Activated CD4-positive, alpha-beta T cell treated with anti-CD3 and anti-CD28 coated beads, Interleukin-2, amount 10 ng/mL, durations not matched to agents 7 days and 5 days (primary cell): ENCODE measurements at places on chromosomes 16 and 17. TPM values are rescaled to one million over a fixed set of nuclear protein-coding genes. Genes with fewer than 3 reads are reported as not detected.
A peak's percentile ranks its signal among the peaks of the same experiment; 100 is the strongest.

GRCh38 chr17:77374170-77374936, 233.6 kb downstream of the SEC14L1 start:
- peak overlapping the region; percentile 89 for H3K27ac ChIP-seq
- peaks cover 70% of the 10 kb centered on the region for H3K4me1 ChIP-seq
- no peaks in the 10 kb centered on the region for H3K27me3 ChIP-seq

Gene C16orf86
- 3.8 TPM for total RNA-seq

Gene PIRT
- not detected for total RNA-seq

GRCh38 chr16:88467541-88467944, 14.5 kb downstream of the ZFPM1 start:
- no peaks in the 10 kb centered on the region for H3K36me3 ChIP-seq
- H3K4me3 ChIP-seq, result no peak overlapping the region
- no peak overlapping the region for H3K27ac ChIP-seq
- H3K4me1 ChIP-seq, result peaks cover 63% of the 10 kb centered on the region

DNA sequence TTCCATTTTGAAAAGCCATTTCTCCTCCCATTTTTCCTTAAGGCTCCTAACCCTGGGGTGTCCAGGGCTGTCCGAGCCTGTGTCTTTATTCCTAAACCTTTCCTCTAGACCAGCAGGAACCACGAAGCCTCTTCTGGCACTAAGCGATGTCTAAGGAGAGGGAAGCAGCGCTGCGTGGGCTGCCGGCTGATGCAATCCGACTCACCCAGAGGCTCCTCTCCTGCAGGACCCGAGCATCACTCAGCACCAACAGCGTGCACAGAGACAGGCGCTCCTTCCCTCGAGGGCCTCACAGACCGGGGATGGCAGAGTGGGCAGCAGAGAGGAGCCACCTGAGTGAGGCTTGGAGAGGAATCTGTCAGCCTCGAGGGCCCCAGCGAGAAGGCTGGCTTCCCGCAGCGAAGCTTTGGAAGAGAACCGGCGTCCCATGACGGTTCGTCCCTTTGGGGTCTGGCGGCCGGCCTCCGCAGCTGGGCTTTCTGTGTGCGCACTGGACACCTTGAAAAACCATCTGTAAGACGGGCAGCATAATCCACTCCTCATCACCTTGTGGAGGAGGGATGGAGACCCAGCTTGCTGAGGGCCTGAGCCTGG, 174.3 kb downstream of the FOXL1 start:
- no peak for DNase-seq
- no peaks in the 10 kb centered on the region for H3K4me1 ChIP-seq
- H3K36me3 ChIP-seq, result no peaks in the 10 kb centered on the region
- H3K27ac ChIP-seq, result no peak overlapping the region
- no peak overlapping the region for H3K4me3 ChIP-seq
- peaks cover 7% of the 10 kb centered on the region for H3K27me3 ChIP-seq

Gene PLXDC1
- total RNA-seq, result 6.0 TPM

GRCh38 chr17:78241277-78242023, 10.0 kb downstream of the TMEM235 start:
- H3K4me1 ChIP-seq, result no peaks in the 10 kb centered on the region
- DNase-seq, result no peak
- no peaks in the 10 kb centered on the region for H3K36me3 ChIP-seq
- peaks cover 5% of the 10 kb centered on the region for H3K27me3 ChIP-seq
- H3K27ac ChIP-seq, result no peak overlapping the region

DNA sequence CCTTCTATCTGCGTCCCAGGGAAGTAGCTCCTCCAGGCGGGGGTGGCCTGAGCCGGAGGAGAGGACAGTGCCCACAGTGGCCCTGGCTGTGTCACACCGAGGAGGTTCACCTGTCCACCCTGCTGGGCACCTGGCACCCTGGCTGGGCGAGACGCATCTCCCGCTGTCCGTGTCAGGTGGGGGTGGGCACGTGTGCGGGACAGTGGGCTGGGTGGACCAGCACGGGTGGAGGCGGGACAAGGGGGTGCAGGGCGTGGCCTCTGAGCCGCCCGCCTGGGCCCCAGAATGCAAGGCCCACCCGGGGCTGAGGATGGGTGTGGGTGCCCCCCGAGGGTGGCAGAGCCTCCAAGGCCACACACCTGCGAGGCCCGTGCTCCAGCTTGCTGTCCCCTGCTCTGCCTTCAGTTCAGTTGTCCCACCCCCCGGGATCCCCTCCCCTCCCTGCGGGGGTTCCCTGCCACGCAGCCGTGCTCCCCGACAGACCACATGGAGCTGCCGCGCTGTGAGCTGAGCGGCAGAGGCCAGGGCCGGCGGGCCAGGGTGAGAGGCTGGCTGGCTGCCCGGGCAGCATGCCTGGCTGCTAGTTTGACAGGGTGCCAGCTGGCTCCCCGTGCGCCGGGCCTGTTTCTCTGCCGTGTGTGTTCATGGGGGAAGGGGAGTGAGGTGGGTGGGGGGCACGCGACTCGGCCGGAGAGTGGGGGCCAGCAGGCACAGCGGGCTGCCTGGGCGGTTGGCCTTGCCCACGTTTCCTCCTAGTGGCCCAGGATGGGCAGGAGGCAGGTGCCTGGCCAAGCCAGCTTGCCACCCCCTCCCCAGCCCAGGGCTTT, 33.9 kb downstream of the BAHCC1 start:
- H3K4me1 ChIP-seq, result no peaks in the 10 kb centered on the region
- no peak for DNase-seq
- no peaks in the 10 kb centered on the region for H3K36me3 ChIP-seq
- H3K27me3 ChIP-seq, result peaks cover 17% of the 10 kb centered on the region
- H3K4me3 ChIP-seq, result no peak overlapping the region

Gene P4HB
- total RNA-seq, result 499 TPM

DNA sequence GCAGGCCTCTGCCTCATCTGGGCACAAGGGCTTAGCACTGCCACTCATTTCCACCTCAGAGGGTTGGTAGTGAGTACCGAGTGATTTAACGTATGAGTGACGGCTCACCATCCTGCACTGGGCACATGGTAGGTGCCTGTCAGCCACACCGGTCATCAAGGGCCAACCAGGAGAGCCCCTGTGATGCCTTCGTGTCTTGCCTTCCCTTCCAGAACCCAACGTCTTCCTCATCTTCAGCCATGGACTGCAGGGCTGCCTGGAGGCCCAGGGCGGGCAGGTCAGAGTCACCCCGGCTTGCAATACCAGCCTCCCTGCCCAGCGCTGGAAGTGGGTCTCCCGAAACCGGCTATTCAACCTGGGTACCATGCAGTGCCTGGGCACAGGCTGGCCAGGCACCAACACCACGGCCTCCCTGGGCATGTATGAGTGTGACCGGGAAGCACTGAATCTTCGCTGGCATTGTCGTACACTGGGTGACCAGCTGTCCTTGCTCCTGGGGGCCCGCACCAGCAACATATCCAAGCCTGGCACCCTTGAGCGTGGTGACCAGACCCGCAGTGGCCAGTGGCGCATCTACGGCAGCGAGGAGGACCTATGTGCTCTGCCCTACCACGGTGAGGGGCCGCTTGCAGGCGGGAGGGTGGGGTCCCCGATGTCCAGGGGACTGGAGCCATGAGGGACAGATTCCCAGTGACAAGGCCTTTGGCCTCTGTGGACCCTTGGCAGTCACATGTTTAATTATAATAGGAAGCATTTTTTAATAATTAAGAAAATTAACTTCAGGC, 37.1 kb downstream of the MRC2 start:
- no peaks in the 10 kb centered on the region for H3K36me3 ChIP-seq
- peaks cover 2% of the 10 kb centered on the region for H3K4me1 ChIP-seq
- DNase-seq, result no peak
- no peak overlapping the region for H3K4me3 ChIP-seq
- no peak overlapping the region for H3K27ac ChIP-seq

DNA sequence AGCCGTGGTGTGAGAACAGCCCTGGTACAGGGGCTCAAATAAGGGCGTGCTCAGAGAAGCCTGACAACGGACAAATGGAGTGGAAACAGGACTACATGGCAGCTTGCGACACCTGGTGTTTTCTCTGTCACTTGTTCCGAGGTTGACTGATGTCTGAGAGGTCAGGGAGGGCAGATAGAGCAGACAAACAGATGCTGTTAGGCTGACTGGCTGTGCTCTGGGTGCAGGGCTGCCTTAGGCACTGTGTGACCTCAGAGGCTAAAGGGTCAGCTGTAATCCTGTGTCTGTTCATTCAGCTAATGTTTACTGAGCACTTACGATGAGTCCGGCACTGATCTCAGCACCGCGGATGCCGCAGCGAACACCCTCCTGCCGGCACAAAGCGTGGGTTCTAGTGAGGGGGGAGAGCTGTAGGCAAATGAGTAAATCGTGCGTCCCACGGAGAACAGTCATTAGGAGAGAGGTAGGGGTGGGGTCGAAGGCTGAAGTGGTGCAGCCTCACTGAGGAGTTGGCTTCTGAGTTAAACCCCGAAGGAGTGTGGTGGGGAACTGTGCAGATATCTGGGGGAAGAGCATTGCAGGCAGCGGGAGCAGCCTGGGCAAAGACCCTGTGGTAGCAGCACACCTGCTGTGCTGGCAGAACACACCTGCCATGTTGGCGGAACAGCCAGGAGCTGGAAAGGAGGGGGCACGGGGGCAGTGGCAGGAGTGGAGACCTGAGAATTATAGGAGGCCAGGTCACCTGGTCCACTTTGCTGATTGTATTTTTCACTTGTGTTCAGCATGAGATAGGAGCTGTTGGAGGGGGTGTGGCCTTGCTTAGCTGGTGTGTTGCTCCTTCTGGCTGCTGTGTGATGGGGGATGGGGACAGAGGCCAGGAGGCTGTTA, 35.0 kb downstream of the GPT2 start:
- H3K4me1 ChIP-seq, result no peaks in the 10 kb centered on the region
- no peaks in the 10 kb centered on the region for H3K27me3 ChIP-seq
- H3K27ac ChIP-seq, result peak overlapping the region; percentile 58

DNA sequence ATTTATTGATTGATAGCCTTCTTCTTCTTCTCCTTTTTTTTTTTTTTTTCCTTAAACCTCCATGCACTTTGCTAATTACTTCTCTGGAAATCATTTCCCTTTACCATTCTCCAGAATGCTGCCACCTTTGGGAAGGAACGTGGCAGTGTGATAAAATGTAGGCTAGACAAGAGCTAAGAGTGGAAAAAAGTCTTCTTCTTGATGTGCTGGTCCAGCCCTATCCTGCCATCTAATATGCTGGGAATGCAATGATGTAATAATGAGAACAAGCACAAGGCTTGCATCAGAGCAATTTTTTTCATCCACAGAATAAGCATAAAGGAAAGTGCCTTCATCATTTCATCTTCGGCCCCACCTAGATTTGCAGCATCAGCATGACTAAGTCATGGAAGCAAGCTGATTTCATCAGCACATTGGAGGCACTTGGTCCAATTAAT, 128.7 kb upstream of the ZFHX3 start:
- no peaks in the 10 kb centered on the region for H3K4me1 ChIP-seq
- DNase-seq, result no peak
- H3K4me3 ChIP-seq, result no peak overlapping the region
- no peak overlapping the region for H3K27ac ChIP-seq
- H3K27me3 ChIP-seq, result no peaks in the 10 kb centered on the region

DNA sequence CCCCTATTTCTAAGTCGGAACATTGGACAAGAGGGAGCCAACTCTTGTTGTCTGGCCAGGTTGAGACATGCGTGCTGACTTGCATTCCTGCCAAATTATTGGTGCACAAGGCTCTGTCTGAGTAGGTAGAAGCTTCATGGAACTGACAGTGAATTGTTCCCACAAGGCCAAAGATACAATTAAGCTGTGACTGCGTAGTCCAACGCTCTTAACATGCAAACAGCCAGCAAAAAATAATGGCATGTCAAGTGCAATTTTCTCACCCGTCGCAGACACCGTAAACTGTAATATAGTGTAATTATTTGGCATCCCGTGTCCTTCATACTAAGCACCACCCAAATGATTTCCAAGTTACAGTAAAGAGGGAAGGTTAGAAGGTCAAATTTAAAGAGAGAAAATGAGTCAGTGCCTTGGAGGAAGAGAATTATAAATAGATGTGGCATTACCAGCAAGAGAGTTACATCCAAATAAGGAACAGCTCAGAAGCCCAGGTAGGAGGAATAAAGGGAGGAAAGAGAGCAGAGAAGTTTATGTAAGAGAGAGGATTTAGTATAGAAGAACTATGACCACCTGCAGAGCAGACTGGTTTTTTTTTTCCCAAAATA, 21.8 kb downstream of the CDH8 start:
- H3K4me3 ChIP-seq, result no peak overlapping the region
- no peak overlapping the region for H3K27ac ChIP-seq
- H3K27me3 ChIP-seq, result no peaks in the 10 kb centered on the region
- H3K36me3 ChIP-seq, result no peaks in the 10 kb centered on the region
- no peak for DNase-seq
- no peaks in the 10 kb centered on the region for H3K4me1 ChIP-seq

Gene LGALS9
- 223 TPM for total RNA-seq

GRCh38 chr17:38747463-38748148, 530 bp downstream of the PCGF2 start:
- H3K27ac ChIP-seq, result no peak overlapping the region
- H3K27me3 ChIP-seq, result peaks cover 54% of the 10 kb centered on the region
- peak overlapping the region; percentile 64 for H3K4me3 ChIP-seq
- peaks cover 45% of the 10 kb centered on the region for H3K4me1 ChIP-seq
- no peak for DNase-seq

Gene TBX21
- total RNA-seq, result 16.0 TPM

DNA sequence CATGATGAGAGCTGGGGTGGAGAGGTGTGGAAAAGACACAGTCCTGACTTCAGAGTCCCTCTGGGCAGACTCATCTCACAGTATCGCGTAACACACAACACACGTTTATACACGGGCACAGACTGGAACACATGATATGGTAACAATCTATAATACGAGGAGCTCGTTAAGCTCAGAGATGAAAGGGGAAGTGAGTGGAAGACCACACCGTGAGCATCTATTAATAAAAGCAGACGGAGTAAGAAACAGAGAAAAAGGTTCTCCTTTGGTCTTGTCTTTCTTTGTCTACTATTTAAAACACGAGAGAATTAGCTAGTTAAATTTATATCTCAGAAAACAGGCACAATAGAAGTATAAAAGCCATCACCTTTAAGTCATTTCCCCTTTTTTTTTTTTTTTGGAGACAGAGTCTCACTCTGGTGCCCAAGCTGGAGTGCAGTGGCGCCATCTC, 13.5 kb downstream of the ANKRD11 start:
- peak overlapping the region; percentile 15 for H3K4me3 ChIP-seq
- no peaks in the 10 kb centered on the region for H3K27me3 ChIP-seq
- H3K4me1 ChIP-seq, result peaks cover 88% of the 10 kb centered on the region
- H3K36me3 ChIP-seq, result peaks cover 41% of the 10 kb centered on the region
- DNase-seq, result no peak
- H3K27ac ChIP-seq, result peak overlapping the region; percentile 64

- no peak for DNase-seq
- no peaks in the 10 kb centered on the region for H3K27me3 ChIP-seq
- H3K27ac ChIP-seq, result no peak overlapping the region
- H3K4me3 ChIP-seq, result no peak overlapping the region
- no peaks in the 10 kb centered on the region for H3K36me3 ChIP-seq
Observed at GRCh38 chr16:10226141-10226986, 44.1 kb upstream of the GRIN2A start.

Gene FBXW10
- not detected for total RNA-seq

GRCh38 chr17:1058423-1059130, 61.6 kb downstream of the TIMM22 start:
- H3K27me3 ChIP-seq, result no peaks in the 10 kb centered on the region
- H3K36me3 ChIP-seq, result peaks cover 46% of the 10 kb centered on the region
- no peak overlapping the region for H3K27ac ChIP-seq
